ENCODE measurements at places on chromosomes 16 and 17.

GRCh38 chr17:40563220-40564052 is 1.8 kb downstream of the CCR7 start:
- no peak for DNase-seq

DNA sequence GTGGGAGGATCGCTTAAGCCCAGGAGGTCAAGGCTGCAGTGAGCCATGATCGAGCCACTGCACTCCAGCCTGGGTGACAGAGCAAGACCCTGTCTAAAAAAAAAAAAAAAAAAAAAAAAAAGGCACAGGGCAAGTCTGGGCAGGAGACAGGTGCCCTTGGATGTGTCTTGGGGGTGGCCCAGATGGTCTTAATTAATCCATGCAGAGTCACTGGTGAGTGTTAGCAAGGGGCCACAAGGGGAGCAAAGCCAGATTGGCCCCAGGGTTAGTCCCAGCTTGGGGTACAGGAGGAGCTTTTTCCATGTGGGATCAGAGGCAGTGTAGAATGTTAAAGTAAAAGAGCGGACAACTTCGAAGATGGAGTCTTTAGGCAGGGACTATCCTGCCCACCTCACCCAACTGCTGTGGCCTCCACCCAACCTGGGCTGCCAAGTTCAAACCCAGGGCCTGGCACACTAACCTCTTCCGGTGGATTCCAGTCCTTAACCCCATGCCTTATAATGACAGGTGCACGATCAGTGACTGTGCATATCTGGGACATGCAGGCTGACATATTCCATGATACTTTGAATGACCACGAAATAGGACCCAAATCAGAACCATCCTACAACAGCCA is 32.2 kb upstream of the MFSD6L start:
- DNase-seq = no peak

DNA sequence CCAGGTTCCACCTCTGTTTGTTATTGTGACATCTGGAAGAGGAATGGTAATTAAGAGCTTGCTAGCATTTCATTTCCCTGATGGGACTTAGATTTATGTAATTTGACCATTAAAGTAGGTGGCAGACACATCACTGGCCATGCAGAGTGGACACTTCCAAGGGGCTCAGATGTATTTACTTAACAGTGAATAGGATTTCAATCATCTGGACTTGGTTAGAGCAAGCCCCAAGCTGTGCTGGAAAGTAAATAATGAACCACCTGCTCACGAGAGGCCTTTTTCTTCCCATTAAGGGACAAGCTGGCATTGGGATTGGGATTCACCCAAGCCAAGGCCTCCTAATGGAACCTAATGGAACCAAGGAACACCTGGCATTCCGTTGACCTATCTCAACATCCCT is 395.3 kb downstream of the HS3ST4 start:
- DNase-seq = no peak

DNA sequence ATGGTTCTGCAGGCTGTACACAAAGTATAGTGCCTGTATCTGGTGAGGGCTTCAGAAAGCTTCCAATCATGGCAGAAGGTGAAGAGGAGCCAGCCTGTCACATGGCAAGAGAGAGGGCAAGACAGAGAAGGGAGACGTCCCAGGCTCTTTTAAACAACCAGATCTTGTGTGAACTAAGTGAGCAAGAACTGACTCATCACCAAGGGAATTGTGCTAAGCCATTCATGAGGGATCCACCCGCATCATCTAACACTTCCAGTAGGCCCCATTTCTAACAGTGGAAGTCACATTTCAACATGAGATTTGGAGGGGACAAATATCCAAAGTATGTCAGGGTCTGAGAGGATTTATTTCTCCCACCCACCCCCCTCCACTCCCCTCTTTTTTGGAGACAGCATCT is 56.2 kb upstream of the ELAC2 start:
- peak; percentile 42 for DNase-seq

- DNase-seq = no peak
Measured at GRCh38 chr16:14182999-14183398, 111.9 kb downstream of the MRTFB start.

- no peak for DNase-seq
Measured at GRCh38 chr16:50688083-50688482, 5.3 kb upstream of the NOD2 start.

DNA sequence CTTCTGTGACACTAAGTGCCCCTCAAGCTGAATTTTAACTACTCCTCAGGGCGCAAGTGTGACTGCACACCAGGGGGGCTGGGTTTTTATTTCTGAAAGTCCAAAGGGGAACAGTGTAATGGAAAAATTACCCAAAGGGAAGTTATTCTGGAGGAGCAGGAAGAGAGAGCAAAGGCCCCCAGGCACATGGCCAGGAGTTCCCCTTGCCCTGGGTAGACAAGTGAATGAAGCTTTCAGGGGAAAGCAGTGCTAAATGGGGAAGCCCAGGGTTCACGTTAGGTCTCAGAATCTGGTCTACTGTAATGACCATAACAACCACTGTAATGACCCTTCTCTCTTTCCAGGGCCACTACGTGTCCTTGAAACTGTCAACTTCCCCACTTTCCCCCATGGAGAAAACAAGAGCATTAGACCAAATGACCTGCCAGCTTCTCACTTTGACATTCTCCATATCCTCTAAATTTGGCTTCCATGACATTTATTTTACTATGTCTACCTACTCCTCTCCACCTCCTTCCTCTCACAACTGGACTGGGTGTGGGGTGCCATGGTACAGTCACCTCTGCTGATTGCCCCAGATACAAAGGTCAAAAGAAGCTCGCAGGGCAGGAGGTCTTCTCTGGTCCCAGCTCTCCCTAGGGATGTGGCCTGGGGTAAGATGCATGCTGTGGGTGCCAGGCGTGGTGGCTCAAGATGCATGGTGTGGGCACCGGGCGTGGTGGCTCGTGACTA is 34.1 kb upstream of the MMP2 start:
- no peak for DNase-seq

DNA sequence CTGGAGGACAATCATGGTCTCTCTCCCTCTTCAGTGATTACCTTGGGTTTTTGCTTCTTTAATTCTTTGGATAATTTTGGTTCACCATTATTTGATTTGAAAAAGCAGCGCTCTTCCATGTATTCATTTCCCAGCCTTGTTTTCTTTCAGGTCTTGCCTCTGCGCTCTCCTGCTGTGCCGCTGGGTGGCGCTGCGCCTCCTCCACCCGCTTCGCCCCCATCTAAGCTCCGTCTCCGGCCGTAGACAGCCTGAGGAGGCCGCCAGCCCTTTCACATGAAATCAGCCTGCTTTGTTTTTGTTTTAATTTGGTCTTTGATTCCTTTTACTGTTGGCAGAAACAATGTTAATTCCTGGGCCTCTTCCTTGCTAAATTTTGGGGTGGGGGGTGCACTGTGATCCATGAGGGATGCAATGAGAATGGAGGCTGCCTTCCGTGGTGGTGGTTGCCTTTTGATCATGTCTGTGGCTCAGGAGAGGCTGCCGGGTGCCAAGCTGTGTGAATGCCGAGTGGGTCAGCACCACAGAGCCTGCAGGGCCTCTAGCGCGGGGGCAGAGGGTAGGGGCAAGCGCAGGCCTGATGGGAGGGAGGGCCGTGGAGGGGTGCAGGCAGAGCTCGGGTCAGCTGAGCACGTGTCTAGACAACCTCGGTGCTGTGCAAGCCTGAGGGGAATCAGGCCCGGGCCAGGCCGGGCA is 64.1 kb downstream of the PLD6 start:
- peak; percentile 72 for DNase-seq

GRCh38 chr17:11944587-11944986 is 52.7 kb downstream of the ZNF18 start:
- peak; percentile 93 for DNase-seq

DNA sequence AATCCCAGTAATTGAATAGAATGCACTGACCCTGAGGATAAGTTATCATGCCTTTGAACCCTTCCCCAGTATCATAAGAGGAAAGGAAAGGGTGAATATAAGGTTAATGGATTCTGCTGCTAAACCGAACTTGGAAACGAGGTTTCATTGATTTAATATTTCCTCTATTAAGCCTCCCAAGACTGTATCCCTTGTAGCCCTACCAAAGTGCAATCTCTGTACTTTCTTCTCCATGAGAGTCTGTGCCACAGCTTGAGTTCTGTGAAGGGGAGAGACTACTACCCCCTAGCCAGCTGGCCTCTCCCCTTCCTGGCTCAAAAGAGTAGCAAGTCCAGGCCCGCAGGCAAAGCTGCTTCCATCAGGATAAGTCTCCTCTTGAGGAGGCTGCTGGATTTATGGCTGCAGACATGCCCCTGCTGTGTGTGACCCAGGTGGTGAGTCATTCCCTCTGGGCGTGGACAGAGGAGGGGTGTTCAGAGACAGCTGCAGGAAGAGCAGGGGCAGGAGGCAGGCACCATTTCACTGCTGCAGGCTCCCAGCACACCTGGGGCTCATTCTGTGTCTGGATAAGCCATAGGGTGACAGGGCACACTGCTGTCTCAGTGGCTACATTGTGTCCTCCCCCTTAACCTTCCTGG is 58.4 kb downstream of the TOM1L2 start:
- DNase-seq = peak; percentile 97

DNA sequence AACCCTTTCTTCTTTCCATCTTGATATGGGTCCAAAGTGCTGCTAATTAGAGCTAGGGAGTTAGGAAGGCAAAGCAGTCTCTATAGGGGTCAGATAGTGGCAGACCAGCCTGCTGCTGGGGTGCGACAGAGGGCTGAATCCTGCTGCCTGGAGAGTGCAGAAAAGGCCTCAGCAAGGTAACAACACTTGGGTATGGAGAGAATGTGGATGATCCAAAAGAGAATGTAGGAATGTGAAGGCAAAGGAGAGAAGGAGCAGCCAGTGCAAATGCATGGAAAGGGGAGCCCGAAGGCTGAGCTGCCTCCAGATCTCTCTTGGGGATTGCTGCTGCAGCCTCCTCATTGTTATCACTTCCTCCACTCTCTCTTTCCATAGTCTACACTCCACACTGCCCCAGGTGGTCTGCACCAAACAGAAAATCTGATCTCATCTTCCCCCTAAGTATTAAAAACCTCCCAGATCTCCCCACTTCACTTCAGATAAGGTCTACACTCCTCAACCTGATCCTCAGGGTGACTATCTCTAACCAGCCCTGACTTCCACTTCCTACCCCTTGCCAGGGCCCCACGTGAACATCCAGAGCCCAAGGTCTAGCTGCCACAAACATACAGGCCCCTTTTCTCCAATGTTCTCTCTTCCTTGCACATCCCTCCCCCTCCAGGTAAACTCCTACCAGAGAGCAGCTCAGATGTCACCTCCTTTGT is 28.8 kb downstream of the TOM1L2 start:
- no peak for DNase-seq

DNA sequence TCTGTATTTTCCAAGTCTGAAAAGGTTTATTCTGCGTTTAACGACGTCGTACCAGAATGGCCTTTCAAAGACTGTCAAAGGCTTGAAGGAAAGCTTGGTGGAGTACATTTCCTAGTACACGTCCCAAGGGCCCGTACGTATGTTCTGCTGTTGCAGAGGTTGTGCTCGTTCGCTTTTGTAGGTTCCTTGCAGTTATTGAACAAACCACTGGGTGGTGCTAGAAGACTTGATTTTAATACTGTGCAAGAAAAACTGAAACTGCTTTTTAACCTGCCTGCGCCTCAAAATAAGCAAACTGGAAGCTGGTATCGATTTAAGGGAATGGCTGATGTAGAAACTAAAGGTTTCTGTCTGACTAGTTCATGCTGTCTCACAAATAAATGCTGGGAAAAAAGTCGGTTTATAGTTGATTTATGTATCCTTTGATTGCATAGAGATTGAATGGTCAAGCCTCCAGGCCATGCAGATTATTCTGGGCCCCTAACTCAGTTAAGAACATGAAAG is 54.6 kb downstream of the USP10 start:
- peak; percentile 86 for DNase-seq

GRCh38 chr16:83802554-83803205 is 5.1 kb upstream of the HSBP1 start:
- no peak for DNase-seq

- DNase-seq = no peak
Measured at GRCh38 chr17:67068999-67069398, 24.6 kb downstream of the CACNG1 start.

GRCh38 chr16:65489531-65490023 is 367.7 kb upstream of the CDH11 start:
- DNase-seq = peak; percentile 72

DNA sequence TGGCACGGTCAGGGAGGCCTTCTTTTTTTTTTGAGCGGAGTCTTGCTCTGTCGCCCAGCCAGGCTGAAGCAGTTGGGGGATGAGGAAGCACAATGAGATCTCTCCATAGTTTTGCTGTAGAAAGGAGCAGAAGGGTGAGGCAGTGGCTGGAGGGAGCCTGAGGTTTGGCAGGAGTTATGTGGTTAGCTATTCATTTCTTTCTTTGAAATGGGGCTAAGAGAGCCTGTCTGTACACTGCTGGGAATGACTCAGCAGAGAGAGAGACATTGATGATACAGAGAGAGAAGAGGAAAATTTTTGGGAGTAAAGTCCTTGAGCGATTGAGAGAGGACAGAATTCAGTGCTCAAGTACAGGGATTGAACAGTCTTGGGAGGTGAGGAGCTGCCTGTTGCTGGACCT is 22.1 kb downstream of the NOS2 start:
- DNase-seq = peak; percentile 55

DNA sequence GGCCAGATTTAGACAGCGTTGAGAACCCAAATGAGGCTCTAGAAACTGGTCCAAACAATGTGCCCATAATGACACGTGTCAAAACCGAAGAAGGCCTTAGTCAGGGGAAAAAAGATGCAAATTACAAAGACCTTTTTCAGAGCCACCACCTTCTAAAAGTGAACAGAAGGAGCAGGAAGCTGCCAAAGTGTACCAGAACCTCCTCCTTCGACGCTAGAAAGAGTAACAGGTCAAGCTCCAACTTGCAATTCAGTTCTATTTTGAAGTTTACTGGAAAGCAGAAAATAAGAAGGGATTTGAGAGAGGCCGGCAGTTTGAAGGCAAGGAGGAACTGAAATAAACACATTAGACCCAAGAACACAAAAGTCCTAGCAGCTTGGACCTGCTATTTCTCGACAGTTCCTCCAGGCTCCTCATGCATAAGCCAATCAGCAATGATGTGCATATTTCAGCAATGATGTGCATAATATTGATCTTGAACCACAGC is 61.8 kb downstream of the XYLT1 start:
- no peak for DNase-seq

- DNase-seq = no peak
Measured at GRCh38 chr16:85007496-85008214, 3.7 kb downstream of the ZDHHC7 start.

- DNase-seq = peak; percentile 95
Measured at GRCh38 chr16:80197741-80198201, 343.0 kb upstream of the DYNLRB2 start.

DNA sequence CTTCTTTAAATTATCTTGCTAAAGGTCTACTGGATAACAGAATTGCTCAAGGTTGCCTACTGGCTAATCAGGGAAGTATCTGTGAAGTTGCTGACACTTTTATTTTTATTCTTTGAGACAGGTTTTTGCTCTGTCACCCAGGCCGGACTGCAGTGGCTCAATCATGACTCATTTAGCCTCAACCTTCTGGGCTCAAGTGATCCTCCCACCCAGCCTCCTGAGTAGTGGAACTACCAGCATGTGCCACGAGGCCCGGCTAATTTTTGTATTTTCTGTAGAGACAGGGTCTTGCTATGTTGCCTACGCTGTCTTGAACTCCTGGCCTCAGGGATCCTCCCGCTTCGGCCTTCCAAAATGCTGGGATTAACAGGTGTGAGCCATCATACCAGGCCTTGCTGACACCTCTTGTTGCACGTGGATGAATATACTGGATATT is 43.1 kb downstream of the GLG1 start:
- DNase-seq = peak; percentile 80

GRCh38 chr17:50174444-50174843 is 8.6 kb downstream of the SGCA start:
- DNase-seq = no peak
